Cerebellar nuclear complex (tissue), 1 donor: ENCODE measurements at places on chromosomes 5 and 9.

- no peak for DNase-seq
Observed at GRCh38 chr5:66170195-66170919, 26.3 kb downstream of the SREK1 start.

GRCh38 chr5:132424167-132424880 is 54.8 kb downstream of the SLC22A5 start:
- no peak for DNase-seq

DNA sequence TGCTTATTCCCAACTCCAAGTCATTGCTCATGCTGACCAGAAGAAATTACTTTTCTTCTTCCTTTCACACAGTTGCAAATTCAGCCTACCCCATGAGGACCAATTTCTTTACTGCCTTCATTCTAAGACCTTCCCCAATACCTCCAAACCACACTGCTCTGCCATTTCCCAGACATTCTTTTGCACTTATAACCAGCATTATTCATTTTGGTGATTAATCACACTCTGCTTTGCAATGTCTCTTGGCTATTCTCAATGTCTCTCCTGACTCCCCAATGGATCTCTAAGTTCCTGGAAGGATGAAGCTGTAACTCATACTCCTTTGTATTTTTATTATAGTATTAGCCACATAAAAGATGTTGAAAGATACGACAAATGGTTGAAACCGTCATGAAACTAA is 105.7 kb upstream of the RANBP3L start:
- no peak for DNase-seq

- DNase-seq = no peak
Observed at GRCh38 chr9:106969696-106970095, 106.7 kb downstream of the ZNF462 start.

- no peak for DNase-seq
Observed at GRCh38 chr9:928363-929042, 48.0 kb upstream of the DMRT3 start.

DNA sequence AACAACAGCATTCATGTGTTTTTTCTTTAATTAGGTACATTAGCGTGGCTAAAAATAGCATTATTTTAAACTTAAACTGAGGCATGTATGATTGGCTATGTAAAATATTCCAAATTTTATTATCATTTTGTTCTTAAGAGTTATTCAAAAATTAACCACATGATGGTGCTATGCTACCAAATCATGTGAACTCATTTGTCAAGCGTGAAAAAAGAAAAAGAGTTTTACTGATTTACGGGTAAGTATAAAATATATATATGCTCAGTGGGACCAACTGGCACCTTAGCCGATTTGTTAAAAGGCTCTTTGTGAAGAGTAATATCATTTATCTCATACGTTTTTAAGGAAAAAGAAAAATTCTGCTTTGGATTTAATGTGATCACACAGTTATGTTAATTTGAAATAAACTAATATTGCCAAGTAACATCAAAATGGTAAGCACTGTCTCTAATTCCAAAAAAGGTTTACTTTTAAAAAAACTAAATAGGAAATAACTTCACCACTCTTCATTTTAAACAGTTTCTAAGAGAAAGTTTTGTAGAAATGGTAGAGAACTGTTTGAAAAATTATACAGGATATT is 1042.3 kb downstream of the CDH12 start:
- no peak for DNase-seq

GRCh38 chr9:14303100-14303499 is 10.8 kb downstream of the NFIB start:
- no peak for DNase-seq

DNA sequence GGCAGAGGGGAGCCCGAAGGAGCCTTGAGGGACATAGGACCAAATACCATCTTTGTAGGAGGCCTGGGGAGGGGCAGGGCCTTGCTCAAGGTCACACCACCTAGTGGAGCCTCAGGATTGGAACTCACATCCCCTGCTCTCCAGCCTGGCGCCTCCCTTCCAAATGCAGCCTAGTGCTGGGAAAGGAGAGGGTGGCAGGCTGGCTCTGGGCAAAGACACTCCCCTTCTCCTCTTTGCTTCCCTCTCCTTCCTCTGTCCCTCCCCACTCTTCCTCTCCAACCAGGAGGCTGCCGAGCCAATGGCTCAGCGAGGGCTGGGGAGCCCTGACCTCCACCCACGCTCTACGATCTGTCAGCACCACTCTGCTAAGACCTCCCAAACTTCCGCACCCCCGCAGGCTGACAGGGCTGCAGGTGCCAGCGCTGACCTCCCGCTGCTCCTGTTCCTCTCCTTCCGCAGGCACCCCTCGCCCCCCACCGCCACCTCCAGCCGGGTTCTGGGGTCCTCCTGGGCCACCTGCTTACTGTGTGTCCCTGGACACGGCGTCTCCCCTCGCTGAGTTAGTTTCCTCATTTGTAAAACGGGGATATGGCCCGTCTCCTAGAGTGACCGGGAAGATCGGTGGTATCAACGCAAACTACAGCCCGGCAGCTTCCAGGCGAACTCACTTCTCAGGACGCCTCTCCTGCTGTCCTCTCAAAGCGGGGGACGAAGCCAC is 52.9 kb downstream of the C9orf50 start:
- no peak for DNase-seq

DNA sequence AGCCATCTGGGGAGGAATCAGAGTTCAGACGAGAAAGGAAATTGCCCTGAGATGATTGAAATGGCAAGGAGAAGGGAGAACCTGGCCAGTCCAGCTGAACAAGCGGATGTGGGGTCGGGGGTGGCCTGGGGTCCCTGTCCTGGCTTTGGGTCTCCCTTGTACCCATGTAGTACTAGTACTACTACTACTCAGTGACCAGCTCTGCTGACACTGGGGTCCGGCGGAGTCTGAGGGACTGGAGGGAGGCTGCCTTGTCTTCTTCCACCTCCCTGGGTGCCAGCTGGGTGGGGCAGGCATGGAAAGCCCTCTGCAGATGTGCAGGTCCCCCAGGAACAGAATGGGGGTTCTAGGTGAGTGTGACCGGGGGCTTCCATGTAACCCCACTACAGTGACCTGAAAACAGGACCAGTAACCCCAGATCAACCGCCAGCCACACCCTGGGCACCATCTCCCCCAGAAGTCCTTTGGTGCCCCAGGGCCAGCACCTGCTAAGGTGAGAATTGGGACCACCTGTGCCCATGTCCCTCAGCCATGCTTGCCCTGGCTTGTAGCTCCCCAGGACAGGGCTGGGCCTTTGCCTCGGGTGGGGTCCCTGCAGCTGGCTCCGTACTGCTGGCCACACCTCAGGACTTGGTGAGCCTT is 89.1 kb upstream of the COL5A1 start:
- no peak for DNase-seq
